HFFc6 (cell line): ENCODE measurements at places on chromosomes 3 and 15.
A peak's percentile ranks its signal among the peaks of the same experiment; 100 is the strongest.

DNA sequence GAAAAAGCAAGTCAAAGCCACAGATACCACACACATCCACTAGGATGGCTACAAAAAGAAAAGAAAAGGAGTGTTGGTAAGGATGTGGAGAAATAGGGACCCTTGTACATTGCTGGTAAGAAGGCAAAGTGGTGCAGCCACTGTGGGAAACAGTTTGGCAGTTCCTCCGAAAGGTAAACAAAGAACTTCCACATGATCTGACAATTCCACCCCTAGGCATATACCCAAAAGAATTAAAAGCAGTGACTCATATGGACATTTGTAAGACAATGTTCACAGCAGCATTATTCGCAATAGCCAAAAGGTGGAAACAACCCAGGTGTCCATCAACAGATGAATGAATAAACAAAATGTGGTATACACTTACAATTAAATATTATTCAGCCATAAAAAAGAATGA is 22.2 kb upstream of the GMPPB start:
- H3K4me3 ChIP-seq, result no peak overlapping the region
- no peaks in the 10 kb centered on the region; the same call in 1 of the 2 replicates for H3K27me3 ChIP-seq
- peak overlapping the region; percentile 57; the same call in 1 of the 2 replicates for H3K27ac ChIP-seq
- peaks cover 6% of the 10 kb centered on the region; the same call in 1 of the 2 replicates for H3K36me3 ChIP-seq

DNA sequence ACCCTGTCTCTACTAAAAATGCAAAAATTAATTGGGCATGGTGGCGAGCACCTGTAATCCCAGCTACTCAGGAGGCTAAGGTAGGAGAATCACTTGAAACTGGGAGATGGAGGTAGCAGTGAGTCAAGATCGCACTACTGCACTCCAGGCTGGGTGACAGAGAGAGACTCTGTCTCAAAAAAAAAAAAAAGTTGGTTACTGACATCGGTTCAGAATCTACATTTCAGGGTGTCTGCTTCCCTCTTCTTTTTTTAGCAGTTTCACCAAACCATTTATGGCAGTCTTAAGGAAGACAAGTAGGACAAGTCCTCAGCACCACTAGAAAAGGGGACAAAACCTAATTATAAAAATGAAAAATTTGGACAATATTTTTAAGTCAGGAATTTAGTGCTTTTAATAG is 3.3 kb upstream of the USP4 start:
- H3K4me3 ChIP-seq, result no peak overlapping the region
- peaks cover 42% of the 10 kb centered on the region for H3K4me1 ChIP-seq
- DNase-seq, result no peak
- H3K27me3 ChIP-seq, result no peaks in the 10 kb centered on the region; the same call in 1 of the 2 replicates

DNA sequence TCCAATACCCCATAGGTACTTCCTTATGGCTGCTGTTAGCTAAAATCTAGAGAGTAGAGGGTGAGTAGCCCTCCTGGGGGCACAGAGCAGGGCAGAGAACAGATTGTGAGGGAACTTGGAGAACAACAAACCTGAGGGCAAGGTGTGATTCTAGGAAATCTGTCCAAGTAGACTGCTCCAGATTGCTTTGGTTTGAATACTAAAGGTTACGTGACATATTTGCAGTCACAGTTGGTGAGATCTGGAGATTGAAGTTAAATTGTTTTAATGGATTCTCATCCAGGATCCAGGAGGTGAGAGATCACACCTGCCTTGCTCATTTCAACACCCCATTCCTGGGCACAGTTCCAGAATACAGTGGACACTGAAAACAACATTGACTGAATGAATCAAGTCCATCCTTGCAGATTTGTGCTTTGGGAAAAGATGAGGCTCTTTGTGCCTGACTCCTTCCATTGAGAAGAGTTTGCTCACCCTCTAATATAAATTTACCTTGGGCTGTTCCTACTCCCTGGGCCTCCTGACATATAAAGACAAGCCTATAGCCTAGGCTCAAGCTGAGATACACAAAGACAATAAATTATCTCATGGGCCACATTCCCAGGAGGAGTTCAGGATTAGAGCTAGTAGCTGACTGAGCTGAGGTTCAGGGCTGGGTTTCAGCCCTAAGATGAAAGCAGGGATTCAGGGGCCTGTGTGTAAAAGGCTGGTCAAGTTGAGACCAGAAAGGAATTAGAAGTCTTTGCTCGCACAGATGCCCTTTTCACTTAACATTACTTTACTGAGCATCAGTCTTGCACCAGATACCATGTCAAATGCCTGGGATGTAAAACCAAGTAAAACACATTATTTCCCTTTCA is 400.9 kb upstream of the MCTP2 start:
- no peak for DNase-seq
- H3K27me3 ChIP-seq, result peaks cover 2% of the 10 kb centered on the region; the same call in 1 of the 2 replicates
- H3K4me3 ChIP-seq, result no peak overlapping the region

GRCh38 chr3:113551820-113552219 is 19.5 kb downstream of the SIDT1 start:
- no peak for DNase-seq
- no peaks in the 10 kb centered on the region for H3K36me3 ChIP-seq
- H3K27ac ChIP-seq, result no peak overlapping the region
- H3K27me3 ChIP-seq, result peaks cover 23% of the 10 kb centered on the region
- H3K4me1 ChIP-seq, result no peaks in the 10 kb centered on the region
- no peak overlapping the region for H3K4me3 ChIP-seq

DNA sequence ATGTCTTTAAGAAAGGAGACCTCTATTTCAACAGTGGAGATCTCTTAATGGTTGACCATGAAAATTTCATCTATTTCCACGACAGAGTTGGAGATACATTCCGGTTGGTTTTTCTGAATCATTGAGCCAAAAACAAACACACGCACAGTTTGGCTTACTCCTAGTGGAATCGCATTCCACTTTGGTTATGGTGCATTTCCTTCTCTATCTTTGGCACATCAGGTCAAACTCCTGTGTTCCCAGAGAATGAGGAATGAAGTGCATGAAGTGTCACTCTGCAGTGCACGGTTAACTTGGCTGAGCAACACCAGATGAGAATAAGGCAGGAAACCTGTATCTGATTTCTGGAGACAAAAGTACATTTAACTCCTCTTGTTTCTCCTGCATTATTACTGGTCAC is 38.5 kb downstream of the HDC start:
- H3K4me1 ChIP-seq, result peaks cover 37% of the 10 kb centered on the region
- H3K36me3 ChIP-seq, result no peaks in the 10 kb centered on the region
- peak overlapping the region; percentile 75 for H3K4me3 ChIP-seq
- H3K27ac ChIP-seq, result peak overlapping the region; percentile 84

- peak overlapping the region; percentile 43 for H3K27ac ChIP-seq
- DNase-seq, result peak; percentile 12
- H3K36me3 ChIP-seq, result peaks cover 40% of the 10 kb centered on the region
- H3K27me3 ChIP-seq, result no peaks in the 10 kb centered on the region
These were observed 32.2 kb downstream of the NECTIN3 start for GRCh38 chr3:111103807-111104206.

DNA sequence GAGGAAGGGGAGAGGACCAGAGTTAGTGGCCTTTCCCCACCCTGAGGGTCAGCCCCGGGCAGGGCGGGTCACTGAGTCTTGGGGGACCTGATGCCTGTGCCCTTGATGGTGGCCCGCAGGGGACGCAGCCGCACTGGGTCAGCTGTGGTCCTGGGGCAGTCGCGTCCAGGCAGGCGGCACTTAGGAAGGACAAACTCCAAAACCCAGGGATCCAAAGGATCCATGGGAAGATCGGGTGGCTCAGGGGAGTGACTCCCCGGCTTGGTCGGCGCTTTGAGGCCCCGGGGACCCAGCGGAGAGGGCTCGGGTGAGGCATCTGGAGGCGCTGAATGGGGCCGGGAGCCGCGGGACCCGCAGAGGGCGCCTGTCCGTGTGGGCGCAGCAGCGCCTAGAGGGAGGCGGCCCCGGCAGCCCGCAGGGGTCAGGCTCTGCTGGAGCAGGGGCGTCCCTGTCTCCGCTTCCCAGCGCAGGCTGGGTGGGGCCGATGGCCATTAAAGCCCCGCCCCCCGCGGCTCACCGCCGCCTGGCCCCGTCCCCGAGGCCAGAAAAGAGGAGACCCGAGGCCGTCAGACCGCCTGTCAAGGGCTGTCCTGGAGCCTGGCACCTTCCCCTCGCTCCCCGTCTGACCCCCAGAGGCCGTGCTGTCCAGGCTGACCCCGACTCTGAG is 17.5 kb downstream of the CIDEC start:
- no peaks in the 10 kb centered on the region for H3K36me3 ChIP-seq
- no peaks in the 10 kb centered on the region for H3K27me3 ChIP-seq
- peak; percentile 31 for DNase-seq

DNA sequence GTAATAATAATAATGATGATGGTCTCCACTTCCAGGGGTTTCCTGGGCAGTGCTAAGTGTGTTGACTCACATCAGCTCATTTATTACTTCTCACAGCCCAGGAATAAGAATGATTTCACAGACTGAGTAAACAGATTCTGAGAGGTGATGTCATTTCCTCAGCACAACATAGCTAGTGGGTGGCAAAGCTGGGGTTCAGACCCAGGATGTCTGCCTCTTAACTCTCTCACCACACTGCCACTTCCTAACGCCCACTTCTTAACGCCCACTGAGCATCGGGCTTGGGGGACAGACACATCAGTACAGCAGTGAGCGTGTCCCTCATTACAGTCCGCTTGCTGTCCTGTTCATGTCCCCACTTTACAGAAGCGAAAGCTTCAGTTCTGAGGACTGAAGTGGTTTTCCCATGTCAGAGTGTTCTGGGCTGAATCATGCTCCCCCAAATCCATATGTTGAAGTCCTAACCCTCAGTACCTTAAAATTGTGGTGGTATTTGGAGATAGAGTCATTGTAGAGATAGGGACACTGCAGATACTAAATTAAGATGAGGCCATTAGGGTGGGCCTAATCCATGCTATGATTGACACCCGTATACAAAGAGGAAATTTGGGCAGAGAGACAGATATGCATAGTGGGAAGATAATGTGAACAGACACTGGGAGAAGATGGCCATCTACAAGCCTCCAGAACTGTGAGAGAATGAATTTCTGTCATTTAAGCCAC is 68.0 kb downstream of the ATP2B2 start:
- DNase-seq, result peak; percentile 76
- H3K4me3 ChIP-seq, result peak overlapping the region; percentile 29
- no peaks in the 10 kb centered on the region for H3K36me3 ChIP-seq
- peaks cover 48% of the 10 kb centered on the region for H3K4me1 ChIP-seq

DNA sequence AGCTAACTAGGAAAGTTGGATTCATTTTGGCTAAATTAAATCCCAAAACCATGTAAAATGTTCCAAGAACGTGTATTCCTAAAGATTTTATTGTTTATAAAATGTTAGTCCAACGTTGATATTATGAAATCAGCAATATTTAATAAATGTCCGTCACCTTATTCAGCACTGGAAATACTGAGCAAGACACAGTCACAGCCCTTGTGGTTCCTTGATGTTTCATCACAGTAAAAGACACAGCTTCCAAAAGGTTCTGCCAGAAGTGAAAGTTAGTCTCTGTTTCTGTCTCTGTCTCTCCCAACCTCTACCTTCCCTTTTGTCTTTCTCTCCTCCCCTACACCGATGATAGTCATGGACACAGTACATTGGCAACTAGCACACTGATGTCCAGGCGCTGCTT is 82.2 kb upstream of the BOC start:
- no peak for DNase-seq
- H3K36me3 ChIP-seq, result no peaks in the 10 kb centered on the region
- peaks cover 27% of the 10 kb centered on the region for H3K4me1 ChIP-seq
- H3K27me3 ChIP-seq, result peaks cover 9% of the 10 kb centered on the region
- no peak overlapping the region for H3K4me3 ChIP-seq
- H3K27ac ChIP-seq, result no peak overlapping the region

DNA sequence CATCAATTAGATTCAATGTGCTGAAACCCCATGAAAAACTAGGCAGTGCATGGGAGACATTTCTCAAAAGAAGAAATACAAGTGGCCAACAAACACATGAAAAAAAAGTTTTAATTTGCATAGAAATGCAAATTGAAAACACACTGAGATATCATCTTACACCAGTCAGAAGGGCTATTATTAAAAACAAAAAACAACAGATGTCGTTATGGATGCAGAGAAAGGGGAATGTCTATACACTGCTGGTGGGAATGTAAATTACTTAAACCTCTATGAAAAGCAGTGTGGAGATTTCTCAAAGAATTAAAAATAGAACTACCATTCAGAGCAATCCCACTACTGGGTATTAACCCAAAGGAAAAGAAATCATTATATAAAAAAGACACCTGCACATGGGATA is 98.7 kb downstream of the CCNL1 start:
- peaks cover under 1% of the 10 kb centered on the region; the same call in 1 of the 2 replicates for H3K4me1 ChIP-seq
- no peak for DNase-seq
- H3K4me3 ChIP-seq, result no peak overlapping the region
- H3K27ac ChIP-seq, result no peak overlapping the region
- peaks cover 25% of the 10 kb centered on the region for H3K27me3 ChIP-seq

GRCh38 chr3:121661376-121661775 is 673 bp upstream of the HCLS1 start:
- no peak overlapping the region for H3K27ac ChIP-seq
- peaks cover 23% of the 10 kb centered on the region for H3K36me3 ChIP-seq
- H3K4me3 ChIP-seq, result no peak overlapping the region
- no peak for DNase-seq
- H3K27me3 ChIP-seq, result peaks cover 2% of the 10 kb centered on the region
- H3K4me1 ChIP-seq, result peaks cover 11% of the 10 kb centered on the region

- DNase-seq, result no peak
- no peaks in the 10 kb centered on the region for H3K27me3 ChIP-seq
- peaks cover 10% of the 10 kb centered on the region for H3K36me3 ChIP-seq
- no peak overlapping the region for H3K4me3 ChIP-seq
These were observed 170.9 kb upstream of the THBS1 start for GRCh38 chr15:39409876-39410530.

DNA sequence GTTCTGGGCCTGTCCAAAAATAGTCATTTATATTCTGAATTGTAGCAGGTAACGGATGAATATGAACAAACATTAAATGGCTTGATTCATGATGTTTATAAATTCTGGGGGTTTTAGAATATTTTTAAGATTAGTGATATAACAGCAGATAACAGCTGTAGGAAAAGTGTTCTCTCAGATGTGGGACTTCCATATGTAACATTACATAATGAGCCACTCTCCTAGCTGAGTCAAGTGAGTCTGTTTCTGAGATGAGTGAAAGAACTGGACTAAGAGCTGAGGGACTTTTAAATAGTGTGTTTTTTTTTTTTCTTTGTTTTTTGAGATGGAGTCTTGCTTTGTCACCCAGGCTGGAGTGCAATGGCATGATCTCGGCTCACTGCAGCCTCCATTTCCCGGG is 13.9 kb downstream of the YEATS2 start:
- no peak overlapping the region for H3K27ac ChIP-seq
- H3K4me1 ChIP-seq, result peaks cover 5% of the 10 kb centered on the region
- H3K27me3 ChIP-seq, result no peaks in the 10 kb centered on the region
- no peak overlapping the region for H3K4me3 ChIP-seq
- peaks cover 6% of the 10 kb centered on the region; the same call in 1 of the 2 replicates for H3K36me3 ChIP-seq

DNA sequence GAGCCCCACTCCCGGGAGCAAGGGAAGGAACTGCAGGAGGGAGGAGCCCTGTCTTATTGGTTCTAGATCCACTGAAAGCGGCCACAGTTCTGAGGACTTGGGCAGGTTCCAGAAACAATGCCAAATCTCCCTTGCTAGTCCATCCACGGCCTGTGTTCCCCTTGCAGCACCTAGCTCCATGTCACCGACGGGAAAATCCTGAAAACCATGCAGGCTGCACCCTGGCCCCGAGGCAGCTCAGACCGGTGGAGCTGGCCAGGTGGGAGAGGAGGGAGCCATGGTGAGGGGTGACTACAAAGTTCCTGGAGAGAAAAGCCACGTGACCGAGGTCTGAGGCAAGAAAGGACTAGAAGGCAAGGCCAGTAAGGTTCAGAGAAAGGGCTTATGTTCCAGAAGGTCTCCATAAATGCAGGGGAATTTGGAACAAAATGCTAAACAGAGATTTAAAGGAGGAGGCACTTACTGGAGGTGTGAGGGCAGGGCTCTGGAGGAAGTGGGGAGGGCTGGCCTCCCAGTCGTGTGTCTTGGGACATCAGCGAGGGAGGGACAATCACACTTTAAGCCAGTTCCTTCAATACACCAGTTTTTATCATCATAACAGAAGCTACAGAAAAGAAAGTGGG is 5.4 kb downstream of the MGLL start:
- H3K36me3 ChIP-seq, result peaks cover 87% of the 10 kb centered on the region
- H3K27me3 ChIP-seq, result no peaks in the 10 kb centered on the region; the same call in none of the 2 replicates
- peaks cover 59% of the 10 kb centered on the region for H3K4me1 ChIP-seq
- peak overlapping the region; percentile 89 for H3K27ac ChIP-seq
- peak overlapping the region; percentile 64 for H3K4me3 ChIP-seq
